ENCODE measurements at places on chromosomes 4 and X. TPM values are rescaled to one million over a fixed set of nuclear protein-coding genes. Genes with fewer than 3 reads are reported as not detected.

The SLBP gene
- total RNA-seq = 117 TPM

The FGD1 gene
- 2.9 TPM for total RNA-seq

The PRDM5 gene
- total RNA-seq = 3.2 TPM

The STPG2 gene
- total RNA-seq = not detected

The TASL gene
- total RNA-seq = not detected

The GRID2 gene
- 5.3 TPM for total RNA-seq

The PPP1R2C gene
- not detected for total RNA-seq

The CDS1 gene
- 0.68 TPM for total RNA-seq

The DYNLT3 gene
- 50.7 TPM for total RNA-seq

The PITX2 gene
- 4.8 TPM for total RNA-seq

The DCLK2 gene
- 2.8 TPM for total RNA-seq

The ARR3 gene
- not detected for total RNA-seq

The SATL1 gene
- total RNA-seq = not detected

The ARHGEF38 gene
- total RNA-seq = not detected

The PCDH7 gene
- total RNA-seq = 3.5 TPM

The P2RY4 gene
- not detected for total RNA-seq

The HERC3 gene
- total RNA-seq = 2.3 TPM

The RNF128 gene
- total RNA-seq = 2.6 TPM

The GLRB gene
- total RNA-seq = 3.9 TPM

The CABS1 gene
- total RNA-seq = not detected

The ZMAT1 gene
- total RNA-seq = 0.04 TPM

The CT47B1 gene
- not detected for total RNA-seq

The FOXR2 gene
- total RNA-seq = 11.8 TPM

The CORIN gene
- total RNA-seq = 0.30 TPM

The UGT2B7 gene
- 1.6 TPM for total RNA-seq

The CD38 gene
- 0.08 TPM for total RNA-seq

The RTL9 gene
- 0.23 TPM for total RNA-seq

The FLNA gene
- 1,391 TPM for total RNA-seq

The CT45A10 gene
- total RNA-seq = 62.2 TPM

The MAOB gene
- 0.08 TPM for total RNA-seq

The MAGEB17 gene
- total RNA-seq = not detected

The DNAAF6 gene
- total RNA-seq = not detected

The SPIN4 gene
- 6.6 TPM for total RNA-seq

The PRPS2 gene
- 77.0 TPM for total RNA-seq

The REPS2 gene
- total RNA-seq = 0.56 TPM

The DUSP9 gene
- 7.6 TPM for total RNA-seq
